ENCODE measurements at places on chromosomes 16 and 17. TPM values are rescaled to one million over a fixed set of nuclear protein-coding genes. Genes with fewer than 3 reads are reported as not detected.
A peak's percentile ranks its signal among the peaks of the same experiment; 100 is the strongest.

DNA sequence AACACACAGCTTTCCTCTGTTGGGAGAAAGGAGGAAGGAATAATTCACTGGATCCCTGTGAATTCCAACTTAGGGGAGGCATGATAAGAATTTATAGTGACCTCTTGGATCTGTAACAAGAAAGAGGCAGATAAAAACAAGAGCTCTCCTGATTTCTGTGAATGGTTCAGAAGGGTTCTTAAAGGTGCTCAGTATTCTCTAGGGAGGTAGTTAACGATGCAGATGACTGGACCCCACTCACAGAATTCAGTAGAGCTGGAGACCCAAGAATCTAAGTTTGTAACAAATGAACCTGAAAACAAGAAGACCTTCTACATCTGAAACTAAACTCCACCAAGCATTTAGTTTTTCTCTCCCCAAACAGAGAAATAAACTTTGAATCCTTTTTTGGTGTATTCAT is 8.6 kb downstream of the ZNRF1 start:
- H3K4me1 ChIP-seq = peaks cover 21% of the 10 kb centered on the region
- DNase-seq = no peak
- no peak overlapping the region for H3K4me3 ChIP-seq
- no peak overlapping the region for H3K27ac ChIP-seq

DNA sequence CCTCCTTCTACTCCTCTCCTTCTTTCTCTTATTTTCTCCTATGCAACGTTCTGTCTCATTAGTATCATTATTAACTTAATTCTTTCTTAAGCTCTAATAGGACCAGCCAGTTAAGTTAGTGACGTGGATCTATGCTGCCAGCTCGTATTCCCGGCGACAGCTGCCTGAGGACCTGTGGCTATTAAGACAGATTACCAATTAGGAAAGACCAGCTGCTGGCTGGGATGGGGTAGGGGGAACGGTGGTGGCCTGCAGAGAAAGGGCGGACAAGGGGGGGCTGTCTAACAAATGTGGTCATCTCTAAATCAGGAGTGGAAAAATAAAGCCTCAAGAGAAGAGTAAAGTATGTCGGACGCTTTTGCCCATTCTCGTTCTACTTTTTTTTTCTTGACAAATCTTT is 770 bp upstream of the MYH3 start:
- H3K27me3 ChIP-seq = no peaks in the 10 kb centered on the region
- no peaks in the 10 kb centered on the region for H3K36me3 ChIP-seq
- H3K4me3 ChIP-seq = no peak overlapping the region
- DNase-seq = no peak

- H3K27ac ChIP-seq = no peak overlapping the region
- no peaks in the 10 kb centered on the region for H3K4me1 ChIP-seq
- H3K4me3 ChIP-seq = no peak overlapping the region
- no peak for DNase-seq
- H3K36me3 ChIP-seq = no peaks in the 10 kb centered on the region
Observed at GRCh38 chr16:5928476-5929065, 831.0 kb upstream of the EEF2KMT start.

GRCh38 chr16:20064520-20064919 is 9.2 kb downstream of the GPR139 start:
- no peaks in the 10 kb centered on the region for H3K36me3 ChIP-seq
- H3K4me3 ChIP-seq = no peak overlapping the region
- DNase-seq = no peak
- no peaks in the 10 kb centered on the region for H3K4me1 ChIP-seq

- peaks cover 17% of the 10 kb centered on the region for H3K4me1 ChIP-seq
- no peak overlapping the region for H3K4me3 ChIP-seq
- H3K27ac ChIP-seq = no peak overlapping the region
- no peaks in the 10 kb centered on the region for H3K27me3 ChIP-seq
Observed at GRCh38 chr17:78001182-78001581, 42.7 kb downstream of the TNRC6C start.

GRCh38 chr16:72921620-72922019 is 126.3 kb downstream of the ZFHX3 start:
- H3K4me1 ChIP-seq = no peaks in the 10 kb centered on the region
- peak; percentile 36 for DNase-seq
- H3K27me3 ChIP-seq = no peaks in the 10 kb centered on the region

DNA sequence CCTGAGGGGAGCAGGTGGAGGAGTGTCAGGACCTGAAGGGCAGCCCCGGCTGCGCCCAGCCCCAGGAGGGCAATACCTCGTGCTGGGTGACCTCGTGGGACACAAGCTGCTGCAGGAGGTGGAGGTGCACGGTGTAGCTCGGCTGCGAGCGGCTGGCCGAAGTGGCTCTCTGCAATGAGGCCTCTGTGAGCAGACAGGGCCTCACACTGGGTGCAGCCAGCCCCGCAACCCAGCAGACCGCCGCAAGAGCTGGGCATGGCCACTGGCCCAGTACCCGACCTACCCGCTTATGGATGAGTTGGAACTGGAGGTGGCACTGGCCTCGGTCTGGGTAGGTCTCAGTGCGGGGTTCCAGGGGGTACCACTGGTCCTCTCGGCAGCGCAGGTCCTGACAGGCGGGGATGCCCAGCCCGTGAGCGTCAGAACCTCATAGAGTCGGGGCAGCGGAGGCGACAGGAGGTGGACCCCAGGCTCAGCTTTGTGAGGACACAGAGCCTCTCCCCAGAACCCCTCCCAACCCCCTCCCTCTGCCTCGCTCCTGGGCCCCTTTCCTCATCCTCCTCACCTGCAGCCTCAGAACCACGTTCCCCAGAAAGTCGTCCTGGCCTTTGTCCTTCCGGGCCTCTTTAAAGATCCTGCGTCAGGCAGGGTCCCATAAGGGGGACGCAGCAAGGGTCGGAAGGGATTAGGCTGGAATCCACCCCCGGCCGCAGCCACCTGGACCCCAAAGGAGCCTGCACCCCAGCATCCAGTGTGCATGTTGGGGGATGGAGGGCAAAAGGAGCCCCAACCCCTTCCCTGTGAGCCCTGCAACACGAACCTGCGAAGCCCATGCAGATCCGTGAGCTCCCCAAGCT is 4.0 kb downstream of the UNC13D start:
- no peaks in the 10 kb centered on the region for H3K36me3 ChIP-seq
- no peak overlapping the region for H3K4me3 ChIP-seq
- no peak for DNase-seq
- H3K27me3 ChIP-seq = no peaks in the 10 kb centered on the region

- no peak overlapping the region for H3K27ac ChIP-seq
- no peak overlapping the region for H3K4me3 ChIP-seq
- no peaks in the 10 kb centered on the region for H3K36me3 ChIP-seq
- H3K4me1 ChIP-seq = no peaks in the 10 kb centered on the region
- no peaks in the 10 kb centered on the region for H3K27me3 ChIP-seq
Observed at GRCh38 chr16:64017796-64018195, 1104.1 kb downstream of the CDH11 start.

DNA sequence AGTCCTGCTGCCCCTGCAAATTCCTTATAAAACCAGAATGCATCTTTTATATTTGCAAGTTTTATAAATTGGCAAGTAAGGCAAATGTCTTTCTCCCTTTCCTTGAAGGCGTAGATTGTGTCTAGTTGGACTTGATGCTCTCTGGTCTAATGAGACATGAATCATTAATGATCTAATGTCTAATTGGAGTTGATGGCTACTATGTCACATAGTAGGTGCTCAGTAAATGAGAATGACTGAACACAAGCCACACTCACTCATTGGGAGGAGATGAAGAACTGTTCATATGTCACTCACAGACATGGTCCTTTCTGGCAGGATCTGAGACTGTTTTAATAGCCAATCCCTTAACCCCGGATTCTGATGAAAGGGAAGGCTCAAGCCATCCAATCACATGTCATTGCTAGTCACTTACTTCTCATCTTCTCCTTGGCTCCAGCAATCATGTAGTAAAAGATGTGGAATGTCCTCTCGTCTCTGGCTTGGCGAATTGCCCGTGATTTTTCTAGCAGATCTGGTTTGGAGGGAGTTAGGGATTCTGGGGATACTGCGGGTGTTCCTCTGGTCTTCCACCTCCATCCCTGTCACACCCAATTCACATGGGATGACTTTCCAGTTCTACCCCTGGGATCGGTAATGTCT is 81.0 kb downstream of the MYH11 start:
- no peaks in the 10 kb centered on the region for H3K36me3 ChIP-seq
- H3K4me3 ChIP-seq = no peak overlapping the region
- peak; percentile 67 for DNase-seq
- no peak overlapping the region for H3K27ac ChIP-seq
- H3K4me1 ChIP-seq = no peaks in the 10 kb centered on the region
- H3K27me3 ChIP-seq = peaks cover 20% of the 10 kb centered on the region

- no peaks in the 10 kb centered on the region for H3K36me3 ChIP-seq
- no peak for DNase-seq
- H3K27ac ChIP-seq = no peak overlapping the region
- no peaks in the 10 kb centered on the region for H3K4me1 ChIP-seq
- no peaks in the 10 kb centered on the region for H3K27me3 ChIP-seq
Observed at GRCh38 chr17:81461607-81462500, 50.7 kb downstream of the ACTG1 start.

GRCh38 chr16:22117609-22118008 is 25.3 kb downstream of the VWA3A start:
- H3K4me1 ChIP-seq = no peaks in the 10 kb centered on the region
- no peaks in the 10 kb centered on the region for H3K36me3 ChIP-seq
- no peak overlapping the region for H3K4me3 ChIP-seq
- peaks cover 3% of the 10 kb centered on the region for H3K27me3 ChIP-seq
- H3K27ac ChIP-seq = no peak overlapping the region

- no peak overlapping the region for H3K27ac ChIP-seq
- no peak overlapping the region for H3K4me3 ChIP-seq
- H3K27me3 ChIP-seq = peaks cover 22% of the 10 kb centered on the region
- H3K4me1 ChIP-seq = no peaks in the 10 kb centered on the region
- no peak for DNase-seq
- no peaks in the 10 kb centered on the region for H3K36me3 ChIP-seq
Observed at GRCh38 chr17:79631640-79632431, 21.0 kb upstream of the RBFOX3 start.

DNA sequence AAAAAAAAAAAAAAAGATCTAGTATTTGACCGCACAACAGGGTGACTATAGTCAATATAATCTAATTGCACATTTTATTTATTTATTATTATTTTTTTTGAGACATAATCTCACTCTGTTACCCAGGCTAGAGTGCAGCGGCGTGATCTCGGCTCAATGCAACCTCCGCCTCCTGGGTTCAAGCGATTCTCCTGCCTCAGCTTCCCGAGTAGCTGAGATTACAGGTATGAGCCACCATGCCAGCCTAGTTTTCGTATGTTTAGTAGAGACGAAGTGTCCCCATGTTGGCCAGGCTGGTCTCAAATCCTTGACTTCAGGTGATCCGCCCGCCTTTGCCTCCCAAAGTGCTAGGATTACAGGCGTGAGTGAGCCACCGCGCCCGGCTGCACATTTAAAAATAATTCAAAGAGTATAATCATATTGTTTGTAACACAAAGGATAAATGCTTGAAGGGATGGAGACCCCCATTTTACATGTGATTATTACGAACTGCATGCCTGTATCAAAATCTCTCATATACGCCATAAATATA is 794 bp downstream of the ANKS3 start:
- H3K4me1 ChIP-seq = peaks cover 3% of the 10 kb centered on the region
- H3K4me3 ChIP-seq = peak overlapping the region; percentile 97
- H3K36me3 ChIP-seq = no peaks in the 10 kb centered on the region
- H3K27me3 ChIP-seq = no peaks in the 10 kb centered on the region

DNA sequence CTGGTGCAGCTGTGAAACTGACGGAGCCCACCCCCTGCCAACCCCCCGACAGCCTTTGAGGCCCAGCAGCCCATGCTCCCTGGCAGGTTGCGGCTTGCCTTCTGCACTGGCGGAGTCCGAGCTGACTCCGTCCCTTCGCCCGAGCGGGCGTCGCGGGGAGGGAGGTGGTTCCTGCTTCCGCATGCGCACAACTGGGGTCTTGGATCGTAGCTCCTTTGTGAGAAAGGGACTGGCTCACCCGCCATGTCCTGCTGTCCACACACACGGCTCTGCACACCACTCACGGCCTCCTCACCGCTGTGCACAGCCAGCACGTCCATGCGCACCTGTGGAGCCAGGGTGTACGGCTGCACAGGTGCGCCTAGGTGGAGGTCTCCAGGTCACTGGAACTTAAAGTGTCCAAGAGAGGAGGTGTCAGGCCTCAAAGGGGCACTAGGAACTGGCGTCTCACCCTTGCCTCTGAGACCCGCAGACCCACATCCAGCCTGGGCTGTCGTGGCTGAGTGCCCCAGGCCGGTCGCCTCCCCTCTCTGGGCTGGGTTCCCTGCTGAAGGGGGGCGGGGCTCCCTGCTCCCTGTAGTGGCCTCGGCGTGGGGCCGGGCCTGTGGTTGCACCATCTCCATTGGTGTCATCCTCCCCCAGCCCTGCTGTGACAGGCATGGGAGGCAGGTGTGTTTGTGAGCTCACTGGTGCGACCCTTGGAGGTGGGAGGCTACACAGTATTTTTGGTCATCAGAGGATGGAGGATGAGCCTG is 45.3 kb downstream of the JPH3 start:
- peaks cover 35% of the 10 kb centered on the region for H3K27me3 ChIP-seq
- DNase-seq = no peak
- no peaks in the 10 kb centered on the region for H3K4me1 ChIP-seq
- H3K27ac ChIP-seq = no peak overlapping the region
- no peaks in the 10 kb centered on the region for H3K36me3 ChIP-seq

- H3K27ac ChIP-seq = peak overlapping the region; percentile 98
- peaks cover 24% of the 10 kb centered on the region for H3K4me1 ChIP-seq
- H3K36me3 ChIP-seq = no peaks in the 10 kb centered on the region
- H3K4me3 ChIP-seq = no peak overlapping the region
- H3K27me3 ChIP-seq = no peaks in the 10 kb centered on the region
Observed at GRCh38 chr17:50948711-50949110, 82.6 kb upstream of the TOB1 start.

DNA sequence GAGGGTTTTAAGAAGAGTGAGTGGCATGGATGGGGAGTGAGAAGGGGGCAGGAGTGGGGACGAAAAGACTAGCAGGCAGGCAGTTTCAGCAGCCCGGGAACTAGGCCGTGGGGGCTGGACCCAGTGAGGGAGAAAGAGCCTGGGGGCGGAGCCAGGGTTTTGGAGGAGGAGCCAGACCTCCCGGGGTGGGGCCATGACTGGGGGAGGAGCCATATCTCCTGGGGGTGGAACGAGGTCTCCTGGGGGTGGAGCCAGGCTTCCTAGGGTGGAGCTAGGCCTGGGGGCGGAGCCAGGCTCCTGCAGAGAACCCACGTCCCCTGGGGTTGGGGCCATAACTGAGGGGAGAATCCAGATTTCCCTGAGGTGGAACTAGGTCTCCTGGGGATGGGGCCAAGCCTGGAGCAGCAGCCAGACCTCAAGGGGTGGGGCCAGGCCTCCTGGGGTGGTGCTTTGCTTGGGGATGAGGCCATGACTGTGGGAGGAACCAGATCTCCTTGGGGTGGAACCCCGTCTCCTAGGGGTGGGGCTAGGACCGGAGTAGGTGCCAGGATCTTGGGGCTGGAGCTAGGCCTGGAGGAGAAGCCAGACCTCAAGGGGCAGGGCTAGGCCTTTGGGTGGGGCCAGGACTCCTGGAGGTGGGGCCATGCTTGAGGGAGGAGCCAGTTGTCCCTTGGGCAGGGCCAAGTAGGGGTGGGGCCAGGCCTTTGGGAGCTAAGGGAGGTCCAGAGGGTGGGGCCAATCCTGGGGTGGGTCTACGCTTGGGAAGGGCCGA is 41.7 kb upstream of the JPH3 start:
- no peak overlapping the region for H3K27ac ChIP-seq
- no peaks in the 10 kb centered on the region for H3K27me3 ChIP-seq
- H3K4me3 ChIP-seq = no peak overlapping the region
- no peaks in the 10 kb centered on the region for H3K36me3 ChIP-seq
- H3K4me1 ChIP-seq = no peaks in the 10 kb centered on the region

Gene HSPB9
- not detected for total RNA-seq

Gene NXPH3
- 1.4 TPM for total RNA-seq

Gene TAOK1
- total RNA-seq = 48.4 TPM

All from GM23248 (cell line).